Esophagus squamous epithelium (tissue), 5 donors: ENCODE measurements at places on chromosomes 12 and 14.

DNA sequence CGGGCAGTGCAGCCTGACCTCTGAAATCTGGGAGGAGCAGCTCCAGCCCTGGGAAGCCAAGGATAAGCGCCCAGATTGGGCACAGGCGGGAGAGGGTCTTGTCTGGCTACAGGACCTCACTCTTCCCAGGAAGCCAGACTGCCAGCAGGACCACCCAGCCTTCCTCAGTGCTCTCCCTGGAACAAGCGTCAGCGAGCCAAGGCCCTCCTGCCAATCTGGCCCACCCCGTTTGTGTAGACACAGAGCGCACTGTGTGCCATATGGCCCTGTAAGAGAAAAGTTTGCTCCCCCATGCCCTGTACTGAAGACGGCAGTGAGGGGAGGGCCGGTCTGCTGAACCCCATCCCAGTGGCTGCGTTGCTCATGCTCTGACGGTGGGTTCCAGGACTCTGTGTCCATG, 1.2 kb upstream of the C14orf180 start:
- DNase-seq: no peak

DNA sequence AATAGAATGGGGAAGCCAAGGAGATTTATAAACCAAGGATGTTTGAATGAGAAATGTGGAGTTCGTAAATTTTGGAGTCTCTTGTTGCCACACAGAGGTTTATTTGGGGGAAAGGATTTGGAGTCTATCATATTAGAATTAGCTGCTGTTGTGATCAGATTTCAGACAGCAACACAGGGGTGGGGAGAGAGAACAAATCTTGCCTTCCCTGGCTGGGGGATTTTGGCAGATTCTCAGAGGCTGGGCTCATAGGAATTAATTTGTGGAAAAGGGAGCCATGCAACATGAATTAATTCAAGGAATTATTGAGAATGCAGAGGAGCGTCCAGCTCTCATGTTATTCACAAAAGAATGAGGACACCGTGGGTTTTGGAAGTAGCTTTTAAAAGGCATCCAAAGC, 73.9 kb upstream of the PRMT8 start:
- DNase-seq: no peak

GRCh38 chr14:102925646-102926045, 3.2 kb downstream of the AMN start:
- DNase-seq: no peak

DNA sequence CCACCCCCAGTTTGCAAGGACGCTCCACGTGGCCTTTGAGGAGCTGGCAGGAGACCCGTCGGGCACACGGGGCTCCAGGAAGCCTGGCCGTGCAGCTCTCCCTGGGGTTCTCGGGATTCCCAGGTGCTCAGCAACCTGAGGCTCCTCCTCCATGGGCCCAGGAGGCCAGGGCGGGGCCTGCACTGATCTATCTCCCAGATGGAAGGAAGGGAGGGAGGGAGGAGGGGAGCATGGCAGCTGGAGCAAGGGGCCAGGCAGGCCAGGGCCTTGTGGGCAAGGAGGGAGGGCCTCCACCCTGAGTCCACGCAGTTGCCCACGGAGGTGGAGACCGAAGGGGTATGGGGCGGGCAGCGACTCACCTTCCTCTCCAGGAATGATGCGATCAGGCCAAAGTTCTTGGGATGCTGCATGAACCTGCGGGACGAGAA, 127.3 kb downstream of the RFLNA start:
- DNase-seq: no peak

GRCh38 chr14:79569072-79569471, 642.2 kb downstream of the DIO2 start:
- no peak for DNase-seq

- DNase-seq: no peak
Measured at GRCh38 chr14:23319746-23320583, 1.3 kb upstream of the PABPN1 start.

GRCh38 chr14:87001333-87001732, 991.6 kb downstream of the GALC start:
- no peak for DNase-seq

DNA sequence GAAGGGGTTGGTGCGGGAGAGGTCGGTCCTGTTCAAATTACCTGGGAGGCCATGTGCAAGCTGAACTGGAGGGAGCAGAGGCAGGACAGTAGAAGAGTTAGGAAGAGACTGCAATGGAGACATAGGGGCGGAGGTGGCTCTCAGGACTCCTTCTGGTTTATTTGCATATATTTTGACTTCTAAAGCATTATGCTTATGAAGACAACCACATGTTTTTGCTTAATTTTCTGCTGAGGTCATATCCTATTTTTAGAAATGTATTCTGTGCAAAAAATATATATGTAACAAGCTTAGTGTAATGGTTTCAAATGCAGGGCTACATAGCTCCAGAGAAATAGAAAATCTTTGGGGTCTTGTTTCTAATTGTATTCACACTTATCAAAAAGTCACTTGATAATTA, 137.0 kb upstream of the MDM1 start:
- no peak for DNase-seq

DNA sequence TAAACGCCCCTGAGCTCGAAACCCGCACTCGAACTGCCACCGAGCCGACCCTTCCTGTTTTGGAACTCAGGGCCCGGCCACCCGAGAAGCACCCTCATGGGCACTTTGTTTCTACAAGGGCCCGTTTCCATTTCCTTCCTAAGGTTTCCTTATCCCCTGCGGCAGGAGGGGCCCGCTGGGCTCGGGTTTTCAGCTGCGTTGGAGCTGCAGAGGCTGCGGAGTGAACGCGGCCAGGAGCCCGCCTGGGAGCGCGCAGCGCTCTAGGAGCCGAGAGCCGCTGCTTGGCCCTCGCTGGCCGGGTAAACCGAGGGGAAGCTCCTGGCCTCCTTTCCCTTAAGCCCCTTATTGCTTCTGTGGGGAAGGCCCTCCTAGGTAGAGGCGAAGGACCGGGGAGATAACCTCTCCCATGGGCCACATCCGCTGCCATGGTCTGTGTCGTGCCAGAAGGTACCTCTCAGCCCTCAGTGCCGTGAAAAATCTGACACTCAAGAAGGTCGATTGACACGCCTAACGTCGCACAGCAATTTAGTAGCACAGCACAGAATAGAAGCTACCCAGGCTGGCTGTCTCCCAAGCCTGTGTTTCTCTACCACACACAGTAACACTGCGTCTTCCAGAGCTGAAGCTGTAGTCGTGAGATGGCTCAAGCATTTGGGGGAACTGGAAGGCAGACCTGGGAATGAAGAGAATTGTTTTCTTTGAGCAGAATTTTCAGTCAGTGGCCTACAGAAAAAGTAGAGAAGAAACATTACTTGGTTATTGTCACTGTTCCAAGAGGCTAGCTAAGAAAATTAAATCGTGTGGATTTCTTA, 12.9 kb upstream of the CALM1 start:
- no peak for DNase-seq

DNA sequence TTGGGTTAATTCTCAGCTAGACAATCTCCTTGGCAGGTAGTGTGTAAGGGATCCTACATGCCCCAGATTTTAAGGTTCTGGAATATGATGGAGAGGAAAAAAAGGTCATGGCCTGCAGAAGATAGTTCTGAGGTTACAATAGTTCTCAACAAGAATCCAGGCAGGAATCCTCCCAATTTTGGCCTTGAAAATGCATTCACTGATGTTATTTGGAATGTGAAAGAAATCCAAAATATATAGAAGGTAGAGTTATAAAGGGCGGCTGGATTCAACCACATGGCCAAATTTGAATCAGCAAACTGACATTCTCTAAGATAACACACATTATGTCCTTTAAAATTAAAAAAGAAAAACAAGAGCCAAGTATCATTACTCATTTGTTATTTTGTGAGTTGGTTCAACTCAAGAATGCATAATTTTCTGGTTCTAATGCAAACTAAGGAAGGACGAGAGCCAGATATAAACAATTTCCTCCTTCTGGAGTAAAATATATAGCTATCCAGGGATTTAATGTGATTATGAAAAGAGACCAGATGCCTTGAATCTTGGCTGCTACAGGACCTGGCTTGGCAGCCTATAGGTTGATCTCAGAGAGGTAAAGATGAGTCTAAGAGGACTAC, 177.0 kb upstream of the G2E3 start:
- DNase-seq: no peak

GRCh38 chr14:39230416-39231035, 3.2 kb upstream of the MIA2 start:
- no peak for DNase-seq

GRCh38 chr12:113130457-113131135, 5.0 kb downstream of the RASAL1 start:
- no peak for DNase-seq

DNA sequence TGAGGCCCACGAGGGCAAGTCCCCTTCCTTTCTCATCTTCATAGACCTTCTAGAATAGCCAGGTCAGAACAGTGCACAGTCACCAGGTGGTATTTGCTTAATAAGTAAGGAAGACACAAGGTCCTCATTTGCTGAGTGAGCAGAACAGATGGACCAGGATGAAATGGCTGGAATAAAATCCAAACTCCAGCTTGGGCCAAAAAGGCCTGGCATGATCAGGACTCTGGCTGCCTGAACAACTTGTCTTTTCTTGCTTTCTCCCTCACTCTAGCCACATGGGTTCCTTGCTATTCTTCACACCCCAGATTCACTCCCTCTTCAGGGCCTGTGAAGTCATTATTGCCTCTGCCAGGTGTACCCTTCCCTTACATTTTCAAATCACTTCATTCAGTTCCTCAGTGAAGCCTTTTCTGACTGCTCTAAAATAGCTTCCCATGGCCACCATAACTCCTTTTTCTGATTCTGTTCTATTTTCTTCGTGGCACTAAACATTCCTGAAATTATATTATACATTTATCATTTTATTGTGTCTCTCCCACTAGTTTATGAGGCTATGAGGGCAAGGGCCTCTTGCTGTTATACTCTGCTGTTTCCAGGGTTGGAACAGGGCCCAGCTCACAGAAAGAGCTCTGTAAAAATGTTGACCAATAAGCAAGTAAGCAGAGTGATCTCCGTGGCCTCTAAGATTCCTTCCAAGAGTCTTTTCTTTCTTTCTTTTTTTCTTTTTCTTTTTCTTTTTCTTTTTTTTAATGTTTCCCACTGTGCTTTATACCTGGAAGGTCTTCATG, 150.8 kb downstream of the TTC8 start:
- DNase-seq: no peak

GRCh38 chr12:39902821-39903220, 203.1 kb downstream of the SLC2A13 start:
- no peak for DNase-seq

GRCh38 chr14:75806352-75806832, 145.3 kb downstream of the TTLL5 start:
- no peak for DNase-seq

- no peak for DNase-seq
Measured at GRCh38 chr14:51070726-51071125, 24.2 kb downstream of the TRIM9 start.

DNA sequence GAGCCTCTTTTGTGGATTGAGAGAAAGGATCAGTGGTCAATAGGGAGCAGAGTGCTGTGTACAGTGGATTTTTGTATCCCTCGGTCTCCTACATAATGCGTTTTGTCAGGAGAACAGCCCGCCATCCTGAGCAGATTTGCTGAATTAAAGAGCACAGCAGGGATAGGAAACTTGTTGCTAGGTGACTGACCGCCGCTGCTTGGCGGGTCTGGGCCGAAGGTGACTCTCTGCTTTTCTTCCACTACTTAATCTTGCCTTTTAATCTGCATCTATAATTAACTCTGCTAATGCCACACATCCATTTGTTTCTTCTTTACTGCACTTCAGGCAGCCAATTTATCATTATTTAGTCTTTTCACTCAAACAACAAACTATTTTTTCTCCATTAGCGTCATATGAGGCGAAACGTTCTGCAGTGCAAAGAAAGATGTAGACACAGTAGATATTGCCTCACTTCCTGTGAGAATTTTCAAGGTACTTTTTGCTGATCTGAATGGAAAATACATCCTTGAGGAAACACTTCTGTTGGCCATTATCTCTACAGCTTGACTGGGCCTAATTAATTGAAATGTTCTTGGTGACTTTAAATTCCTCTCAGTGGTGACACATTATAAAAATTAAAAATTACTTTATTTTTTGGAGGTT, 108.0 kb downstream of the PPM1A start:
- no peak for DNase-seq
